Stimulated activated CD8-positive, alpha-beta memory T cell treated with anti-CD3 and anti-CD28 coated beads, Interleukin-4, amount 100 ng/mL, for 4 hours (primary cell): ENCODE measurements at places on chromosomes 12 and 14.

GRCh38 chr12:93234641-93235040, 143.1 kb upstream of the NUDT4 start:
- no peak for DNase-seq

- no peak for DNase-seq
These were observed 108.4 kb downstream of the PLCZ1 start for GRCh38 chr12:18629445-18629844.

DNA sequence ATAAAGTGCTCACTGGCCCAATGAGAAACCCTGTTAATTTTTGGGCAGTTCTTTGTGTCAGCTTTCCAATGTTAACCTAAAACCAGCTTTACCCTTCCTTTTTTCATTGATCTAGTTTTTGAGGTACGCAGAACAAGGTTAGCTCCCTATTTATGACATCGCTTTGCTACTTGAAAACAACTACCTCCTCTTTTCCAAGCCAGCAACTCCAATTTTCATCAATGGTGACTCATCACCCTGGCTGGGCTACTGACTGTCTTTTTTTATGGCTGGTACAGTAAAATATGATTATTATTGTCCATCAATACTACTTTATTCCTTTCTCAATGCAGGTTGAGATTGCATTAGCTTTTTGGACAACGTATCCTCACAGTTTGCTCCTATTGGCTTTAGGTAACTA, 22.5 kb upstream of the AKAP6 start:
- DNase-seq, result no peak

DNA sequence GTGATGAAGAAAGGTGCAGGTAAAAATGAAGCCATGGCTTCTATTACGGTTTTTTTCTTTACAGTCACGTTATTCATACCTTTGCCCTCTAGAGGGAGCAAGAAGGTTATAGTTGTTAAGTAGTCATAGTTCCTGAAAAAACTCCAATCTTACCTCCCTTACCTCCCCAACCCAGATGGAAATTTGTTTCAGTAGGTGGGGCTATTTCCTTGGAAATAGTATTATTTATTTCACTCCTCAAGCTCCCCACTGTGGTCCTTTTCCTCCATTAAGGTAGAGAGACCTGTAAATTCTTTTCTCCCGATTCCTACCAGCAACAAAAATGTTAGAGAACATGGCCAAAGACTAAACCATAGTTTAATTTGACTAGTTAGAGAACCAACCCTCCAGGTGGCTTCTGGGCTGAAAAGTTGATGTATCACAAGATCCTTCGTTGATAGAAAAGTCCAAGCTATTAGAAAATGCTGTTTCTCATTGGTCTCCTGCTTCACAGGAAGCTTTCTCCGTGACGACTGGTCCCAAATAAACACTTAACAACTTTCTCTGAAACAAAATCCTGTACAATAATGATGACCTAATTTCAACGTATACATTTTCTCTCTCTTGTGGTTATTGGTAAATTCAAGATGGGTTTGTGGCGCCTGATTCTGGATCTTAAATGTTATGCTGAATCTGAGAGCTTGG, 43.5 kb downstream of the TMX1 start:
- no peak for DNase-seq

DNA sequence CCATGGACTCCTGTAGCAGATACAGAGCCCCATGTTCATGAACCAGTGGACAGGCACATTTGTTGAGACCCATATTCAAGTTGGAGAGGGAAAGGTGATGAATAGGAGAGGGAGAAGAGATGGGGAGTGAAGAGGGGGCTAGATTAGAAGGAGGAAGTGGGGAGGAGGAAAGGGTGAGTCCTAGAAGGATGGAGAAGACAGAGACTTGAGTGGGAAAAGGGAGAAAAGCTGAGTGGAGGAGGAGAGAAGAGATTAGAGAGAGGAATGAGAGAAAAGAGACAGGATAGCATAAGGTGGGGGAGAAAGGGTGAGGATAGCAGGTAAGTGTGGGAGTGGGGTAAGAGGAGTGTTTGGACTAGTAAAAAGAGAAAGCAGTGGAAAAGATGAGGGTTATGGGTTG, 4.9 kb upstream of the ASIC1 start:
- DNase-seq, result no peak

- peak; percentile 90 for DNase-seq
These were observed at the start of gene CALCOCO1 for GRCh38 chr12:53727310-53728041. Gene CALCOCO1 (minus strand): TSS chr12:53727452. CDS start chr12:53725242, 2,210 bp downstream.

DNA sequence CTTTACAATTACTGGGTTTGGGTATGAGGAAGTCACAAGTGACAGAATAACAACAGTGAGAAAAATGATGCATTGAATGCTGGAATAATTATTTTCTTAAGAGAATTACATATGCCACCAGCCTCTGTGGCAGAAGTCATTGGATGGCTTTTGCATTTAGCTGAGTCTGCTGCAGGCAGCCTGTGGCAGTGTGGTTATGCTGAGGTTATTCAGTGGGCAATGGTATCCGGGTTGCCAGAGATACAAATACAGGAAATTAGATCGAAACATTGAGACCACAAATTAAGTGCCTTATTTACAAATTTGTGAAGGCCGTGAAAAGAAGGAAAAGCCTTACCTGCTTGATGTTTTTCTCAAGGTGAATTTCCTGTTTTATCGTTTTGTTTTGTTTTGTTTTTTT, 1050.0 kb downstream of the GALC start:
- no peak for DNase-seq

DNA sequence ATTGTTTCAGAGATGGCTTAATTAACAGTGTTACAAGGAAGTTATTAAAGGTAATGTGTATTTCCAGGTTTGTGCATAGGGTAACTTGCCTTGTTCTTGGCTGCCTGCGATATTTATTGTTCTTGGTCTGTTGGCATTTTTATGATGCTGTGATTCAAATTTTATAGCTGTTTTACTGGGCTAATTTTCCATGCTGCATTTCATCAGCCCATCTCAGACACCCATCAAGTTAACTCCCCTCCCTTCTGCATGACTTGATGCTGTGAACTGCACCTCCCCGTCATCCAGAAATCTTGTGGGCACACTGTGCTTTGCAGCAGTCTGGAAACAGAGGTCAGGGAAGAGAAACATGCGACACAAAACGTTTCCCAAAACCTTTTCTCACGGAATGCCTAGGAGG, 1049.2 kb downstream of the AACS start:
- no peak for DNase-seq

- DNase-seq, result no peak
These were observed 17.3 kb downstream of the USP44 start for GRCh38 chr12:95533985-95534384.

DNA sequence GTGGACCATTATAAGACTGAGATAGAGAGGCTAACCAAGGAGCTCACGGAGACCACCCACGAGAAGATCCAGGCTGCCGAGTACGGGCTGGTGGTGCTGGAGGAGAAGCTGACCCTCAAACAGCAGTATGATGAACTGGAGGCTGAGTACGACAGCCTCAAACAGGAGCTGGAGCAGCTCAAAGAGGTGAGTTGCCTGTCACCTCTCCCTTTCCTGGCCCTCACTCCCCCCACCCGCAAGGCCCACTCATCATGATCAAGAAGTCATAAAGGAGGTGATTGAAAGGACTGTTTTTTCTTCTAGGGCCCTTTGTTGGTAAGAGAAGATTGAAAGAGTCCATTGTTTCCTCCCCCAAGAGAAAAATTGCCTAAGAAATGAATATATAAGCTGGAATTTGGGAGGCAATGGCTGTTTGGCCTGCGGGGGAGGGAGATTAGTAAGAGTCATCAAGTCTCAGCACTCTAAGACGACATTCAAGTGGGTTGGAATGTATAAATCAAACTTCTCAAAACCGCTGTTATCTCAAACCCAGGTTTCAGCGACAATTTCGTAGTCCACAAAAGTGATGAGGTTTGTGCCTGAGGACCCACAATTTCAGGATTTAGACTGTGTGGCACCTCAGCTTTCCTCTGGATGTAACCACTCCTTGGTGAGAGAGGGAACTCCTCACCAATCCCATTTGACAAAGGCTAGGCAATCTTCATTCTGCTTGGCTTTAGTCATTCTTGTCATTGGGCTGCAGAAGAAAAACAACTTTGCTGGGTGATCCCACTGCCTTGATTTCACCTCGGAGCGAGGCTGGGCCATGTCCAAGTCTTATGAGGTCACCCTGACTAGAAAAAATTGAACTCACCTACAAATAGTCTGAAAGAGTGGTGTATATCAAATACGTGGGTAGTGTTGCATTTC, 966 bp downstream of the BICD1 start:
- no peak for DNase-seq

DNA sequence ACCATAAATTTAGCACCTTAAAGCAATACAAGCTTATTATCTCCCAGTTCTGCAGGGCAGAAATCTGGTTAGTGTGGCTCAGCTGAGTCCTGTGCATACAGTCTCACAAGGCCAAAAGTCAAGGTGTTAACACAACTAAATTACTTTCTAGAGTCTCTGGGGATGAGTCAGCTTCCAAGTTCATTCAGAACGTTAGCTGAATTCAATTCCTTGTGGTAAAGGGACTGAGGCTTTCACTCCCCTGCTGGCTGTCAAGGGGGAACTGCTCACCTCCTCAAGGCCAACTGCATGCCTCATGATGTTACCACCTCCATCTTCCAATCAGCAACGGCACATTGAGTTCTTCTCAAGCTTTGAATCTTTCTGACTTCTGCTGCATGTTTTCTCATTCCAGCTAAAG, 27.6 kb downstream of the EML5 start:
- DNase-seq, result no peak

DNA sequence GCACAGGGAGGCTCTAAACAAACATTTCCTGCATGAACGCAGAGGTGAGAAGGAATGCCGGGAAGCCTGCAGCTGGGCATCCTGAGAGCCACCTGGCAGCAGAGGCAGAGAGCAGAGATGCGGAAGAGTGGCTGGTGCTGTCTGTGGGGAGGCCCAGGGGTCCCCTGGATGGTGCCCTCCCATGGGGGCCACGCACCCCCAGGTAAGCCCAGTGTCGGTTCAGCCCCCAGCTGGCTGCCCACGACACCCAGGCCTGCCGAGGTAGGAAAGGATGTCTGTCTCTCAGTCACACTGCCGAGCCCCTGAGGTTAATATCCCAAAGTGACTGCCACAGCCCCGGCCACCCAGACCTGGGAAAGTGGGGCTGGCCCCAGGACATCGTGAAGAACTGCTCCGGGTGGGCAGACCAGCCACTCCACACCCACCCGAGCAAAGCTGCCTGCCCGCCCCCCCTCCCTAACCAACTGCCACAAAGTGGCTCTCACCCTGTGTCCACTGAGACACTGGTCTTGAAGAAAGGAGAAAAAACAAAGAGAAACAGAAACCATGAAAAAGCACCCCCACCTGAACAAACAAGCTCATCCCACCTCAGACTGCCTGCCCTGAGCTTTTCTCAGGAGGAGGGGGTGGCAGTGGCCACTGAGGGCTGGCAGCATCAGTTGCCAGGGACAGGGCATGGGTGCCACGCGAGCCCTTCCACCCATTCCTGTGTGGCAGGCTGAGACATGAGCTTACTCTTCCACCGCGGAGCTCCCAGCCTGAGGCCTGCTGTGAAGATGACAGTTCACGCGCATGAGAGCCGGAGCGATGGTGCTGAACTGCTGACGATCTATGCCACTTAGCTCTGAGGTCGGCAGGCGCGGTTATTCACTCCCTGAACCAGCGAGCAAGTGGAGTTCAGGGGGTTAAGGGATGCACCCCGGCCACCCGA, 40.8 kb downstream of the CCDC88C start:
- no peak for DNase-seq

DNA sequence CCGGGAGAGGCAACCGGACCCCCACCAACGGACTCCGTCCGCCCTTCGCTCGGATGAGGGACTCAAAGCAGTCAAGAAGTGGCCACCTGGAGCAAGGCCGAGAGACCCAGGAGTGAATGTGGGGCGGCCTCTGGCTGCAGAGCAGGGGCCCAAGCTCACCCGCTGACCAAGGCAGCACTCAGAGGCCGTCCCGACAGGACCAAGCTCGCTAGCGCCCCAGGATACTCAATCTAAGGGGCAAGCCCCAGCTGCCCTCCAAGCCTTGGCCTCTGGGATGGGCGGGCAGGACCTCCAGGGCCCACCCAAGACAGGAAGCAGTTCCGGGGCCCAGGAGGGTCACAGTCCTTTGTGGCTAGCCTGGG, 936 bp downstream of the AKT1 start:
- no peak for DNase-seq

DNA sequence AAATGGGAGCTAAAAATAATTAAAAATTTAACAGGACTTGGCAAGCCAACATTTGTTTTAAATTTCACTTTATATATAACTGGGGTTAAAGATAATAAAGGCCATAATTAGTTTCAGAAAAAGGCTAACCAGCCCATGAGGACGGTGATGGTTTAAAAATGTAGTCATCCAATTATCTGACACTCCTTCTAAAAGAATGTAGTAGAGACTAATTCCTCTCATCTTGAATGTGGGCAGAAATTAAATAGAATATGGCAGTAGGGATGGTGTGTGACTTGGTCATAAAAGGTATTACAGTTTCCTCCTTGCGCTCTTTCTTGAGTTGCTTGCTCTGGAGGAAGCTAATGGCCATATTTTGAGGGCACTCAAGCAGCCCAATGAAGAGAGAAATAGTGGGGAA, 49.1 kb upstream of the PTPRB start:
- no peak for DNase-seq

DNA sequence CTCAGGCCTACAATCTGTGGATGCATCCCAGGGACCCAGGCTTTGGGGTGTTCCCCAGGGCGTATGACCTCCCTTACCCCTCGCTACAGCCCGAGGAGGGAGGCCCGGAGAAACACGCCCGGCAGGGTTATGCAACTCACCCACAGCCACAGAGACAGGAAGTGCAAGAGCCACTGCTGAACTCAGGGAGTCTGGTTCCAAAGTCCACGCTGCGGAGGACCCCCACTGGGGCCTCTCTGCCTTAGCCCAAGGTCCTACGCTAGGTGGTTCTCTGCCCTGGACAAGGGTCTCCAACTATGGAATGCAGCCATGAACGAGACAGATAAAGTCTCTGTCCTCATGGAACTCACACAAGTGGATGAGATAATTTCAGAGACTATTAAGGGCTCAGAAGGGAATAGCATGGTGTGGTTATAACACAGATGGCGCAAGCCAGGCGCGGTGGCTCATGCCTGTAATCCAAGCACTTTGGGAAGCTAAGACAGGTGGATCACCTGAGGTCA, 11.3 kb downstream of the SCARB1 start:
- no peak for DNase-seq

GRCh38 chr12:62576503-62576902, 109.9 kb downstream of the MON2 start:
- DNase-seq, result no peak

- DNase-seq, result no peak
These were observed 130.1 kb upstream of the BMP4 start for GRCh38 chr14:54086767-54087166.

GRCh38 chr12:57844709-57845477, 1.6 kb downstream of the CTDSP2 start:
- DNase-seq, result no peak

- no peak for DNase-seq
These were observed 72.5 kb upstream of the SLC38A2 start for GRCh38 chr12:46445093-46445492.

DNA sequence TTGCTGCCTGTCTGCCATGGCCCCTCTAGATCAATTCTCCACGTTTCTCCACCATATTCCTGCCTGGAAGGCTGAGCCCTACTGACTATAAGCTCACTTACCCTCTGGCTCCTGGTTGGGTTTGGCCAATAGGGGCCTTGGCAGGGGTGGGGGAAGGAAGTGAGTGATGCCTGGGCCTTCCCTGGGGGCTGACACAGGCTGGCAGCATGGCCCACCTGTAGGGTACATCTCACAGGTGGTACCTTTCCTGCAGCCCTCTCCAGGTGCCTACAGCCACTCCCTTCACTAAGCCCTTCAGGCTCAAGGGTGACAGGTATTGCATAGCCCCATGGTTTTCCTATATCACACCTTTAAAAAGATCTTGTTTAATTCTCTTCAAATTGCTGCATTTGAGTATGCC, 3.5 kb downstream of the RFC5 start:
- DNase-seq, result no peak
